ENCODE measurements at places on chromosomes 13 and 19.

GRCh38 chr13:50422181-50423148, 407.2 kb downstream of the KCNRG start:
- DNase-seq: no peak

- no peak for DNase-seq
These were observed 77.9 kb upstream of the KL start for GRCh38 chr13:32938314-32938713.

- DNase-seq: peak; percentile 14
These were observed 1.1 kb upstream of the ACP5 start for GRCh38 chr19:11578258-11579142.

- no peak for DNase-seq
These were observed 870.1 kb downstream of the PCDH9 start for GRCh38 chr13:66359910-66360552.

DNA sequence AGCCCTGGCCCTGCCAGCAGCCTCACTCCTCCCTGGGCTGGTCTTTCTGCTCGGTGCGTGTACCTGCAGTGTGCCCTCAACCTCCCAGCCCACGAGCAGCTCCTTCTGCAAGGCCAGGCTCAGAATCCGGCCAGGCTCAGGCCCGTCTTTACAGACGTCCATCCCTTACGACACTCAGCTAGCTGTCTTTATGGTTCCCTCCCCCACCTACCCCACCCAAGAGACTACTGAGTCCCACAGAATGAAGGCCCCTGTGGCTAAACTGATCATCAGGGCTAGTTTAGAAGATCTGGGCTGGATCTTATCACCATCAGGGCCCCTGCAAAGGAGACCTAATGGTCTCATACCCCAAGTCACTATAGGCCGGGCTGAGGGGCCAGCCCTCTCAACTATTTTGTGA, 10.7 kb downstream of the TMEM150B start:
- no peak for DNase-seq

- DNase-seq: no peak
These were observed 414 bp upstream of the ADAT3 start for GRCh38 chr19:1904860-1905109.

GRCh38 chr19:38233740-38234251, 9.8 kb upstream of the DPF1 start:
- peak; percentile 75 for DNase-seq

- no peak for DNase-seq
These were observed 109.6 kb downstream of the STARD13 start for GRCh38 chr13:33175991-33176390.

- peak; percentile 54 for DNase-seq
These were observed 8.3 kb downstream of the CACTIN start for GRCh38 chr19:3618144-3618810.

- DNase-seq: no peak
These were observed 1147.1 kb upstream of the SPRY2 start for GRCh38 chr13:81488021-81488420.

DNA sequence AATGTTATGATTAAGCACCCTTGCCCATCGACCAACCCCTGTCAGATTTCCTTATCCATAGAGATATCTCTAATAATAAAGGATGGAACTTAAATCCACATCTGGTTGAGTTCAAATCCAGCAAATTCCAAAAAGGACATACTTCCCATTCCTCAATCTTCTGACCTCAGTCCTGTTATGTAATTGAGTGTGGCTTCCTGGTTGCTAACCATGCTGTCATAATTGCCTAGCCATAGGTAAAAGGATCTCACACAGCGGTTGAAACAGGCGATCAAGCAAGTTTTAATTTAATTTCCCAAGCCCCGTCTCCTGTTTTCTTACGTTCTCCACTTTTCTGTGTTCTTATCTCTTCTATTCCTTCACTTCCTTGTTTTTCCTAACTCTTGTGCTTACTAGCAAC, 550.3 kb downstream of the GPC6 start:
- no peak for DNase-seq

- DNase-seq: no peak
These were observed 380.9 kb upstream of the HTR2A start for GRCh38 chr13:47277774-47278173.

DNA sequence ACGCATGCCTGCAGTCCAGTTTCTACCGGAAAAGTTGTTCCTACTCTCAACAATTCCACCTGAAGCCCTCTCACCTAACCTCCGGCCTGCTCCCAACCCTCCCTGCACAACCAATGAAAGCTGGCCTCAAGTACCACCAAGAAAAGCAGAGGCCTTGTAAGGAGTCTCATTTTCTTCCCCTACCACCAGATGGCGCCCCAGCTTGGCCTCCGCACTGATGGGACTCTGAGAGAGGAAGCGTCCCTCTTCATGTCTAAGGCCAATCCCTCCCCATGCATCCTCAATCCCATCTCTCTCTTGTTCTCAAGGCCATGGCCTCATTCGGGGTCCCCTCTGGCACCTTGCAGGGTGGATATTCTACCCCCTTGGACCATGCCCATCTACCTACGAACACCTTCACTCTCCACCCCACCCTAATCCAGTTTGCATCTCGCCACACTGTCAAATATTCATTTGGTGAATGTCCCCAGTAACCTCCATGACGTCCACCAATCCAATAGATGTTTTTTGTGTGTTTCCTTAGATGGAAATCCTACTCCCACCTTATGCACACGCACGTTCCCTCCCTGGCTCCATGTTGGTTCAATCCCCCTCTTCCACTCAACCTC, 412.8 kb downstream of the ZNF536 start:
- DNase-seq: peak; percentile 49

GRCh38 chr19:52600639-52601024, 30.5 kb downstream of the ZNF701 start:
- DNase-seq: peak; percentile 5

- no peak for DNase-seq
These were observed 148.9 kb downstream of the TBC1D4 start for GRCh38 chr13:75333103-75333502.

DNA sequence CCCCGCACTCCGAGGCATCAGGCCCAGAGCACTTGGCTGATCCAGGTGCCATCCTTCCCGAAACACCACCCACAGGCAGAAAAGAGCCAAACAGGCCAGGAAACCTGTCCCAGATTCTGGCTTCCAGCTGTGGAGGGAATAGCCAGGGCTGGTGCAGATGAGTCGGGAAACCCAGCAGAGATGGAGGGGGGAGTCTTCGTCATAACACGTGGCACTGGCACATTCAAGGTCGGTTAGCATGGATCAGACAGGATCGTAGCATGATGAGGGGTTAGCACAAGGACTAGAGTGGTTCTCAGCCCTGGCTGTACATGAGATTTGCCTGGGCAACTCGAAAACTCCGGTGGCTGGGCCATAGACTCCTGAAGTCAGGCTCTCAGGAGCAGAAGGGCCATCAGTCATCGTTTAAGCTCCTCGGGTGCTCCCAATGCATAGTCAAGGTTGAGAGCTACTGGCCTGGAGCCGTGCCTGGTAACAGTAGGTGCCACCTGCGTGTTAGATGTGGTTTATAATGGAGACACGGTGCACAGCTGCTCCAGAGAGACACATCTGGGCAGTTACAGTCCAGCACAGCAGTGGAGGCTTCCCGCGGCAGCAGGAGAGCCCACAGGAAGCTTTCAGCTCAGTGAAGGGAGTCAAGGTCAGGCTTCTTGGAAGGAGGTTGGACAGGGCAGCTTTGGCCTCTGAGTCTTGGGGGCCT, 6.3 kb downstream of the CYTH2 start:
- no peak for DNase-seq

DNA sequence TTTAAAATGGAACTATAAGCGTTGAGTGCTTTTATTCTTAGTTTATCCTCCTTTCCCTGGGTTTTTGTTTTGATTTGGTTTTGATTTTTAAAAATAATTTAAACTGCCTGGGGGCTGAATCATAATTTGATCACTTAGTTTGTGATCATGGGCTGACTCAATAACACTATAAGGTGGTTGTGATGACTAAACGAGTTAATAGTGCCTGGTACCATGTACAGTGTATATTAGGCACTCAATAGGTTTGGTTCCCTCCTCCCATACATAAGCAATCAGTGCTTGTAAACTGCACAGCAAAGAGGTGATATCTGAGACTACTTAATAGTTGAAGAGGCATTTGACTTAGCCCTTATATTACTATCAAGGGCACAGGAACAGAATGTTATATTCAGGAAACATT, 200.9 kb upstream of the RFC3 start:
- DNase-seq: no peak

DNA sequence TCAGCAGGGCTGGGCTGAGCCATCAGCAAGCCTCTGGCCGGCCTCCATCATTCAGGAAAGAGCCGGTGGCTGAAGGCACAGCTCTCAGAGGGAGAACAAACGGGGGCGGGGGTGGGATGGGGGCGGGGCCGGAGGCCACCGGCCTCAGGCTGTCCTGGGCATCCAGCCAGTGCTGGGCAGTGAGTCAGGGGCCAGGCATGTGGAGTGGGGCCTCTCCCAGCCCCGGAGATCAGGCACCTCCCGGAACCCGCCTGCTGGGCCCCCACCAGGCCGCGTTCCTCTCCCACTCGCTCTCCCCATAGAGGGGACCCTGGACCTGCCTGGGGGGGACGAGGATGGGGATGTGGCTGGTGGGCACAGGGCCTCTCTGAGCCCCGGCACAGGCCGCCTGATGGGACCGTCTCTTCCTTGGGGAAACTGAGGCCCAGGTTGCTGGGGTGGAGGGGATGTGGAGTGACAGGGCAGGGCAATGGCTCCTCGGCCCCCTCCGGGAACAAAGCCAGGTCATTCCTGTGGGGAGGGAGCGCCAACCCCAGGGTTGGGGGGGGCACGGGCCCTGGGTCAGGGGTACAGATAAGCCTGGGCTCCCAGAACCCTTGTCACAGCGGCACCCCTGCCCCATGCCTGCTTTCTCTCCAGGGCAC, 12.9 kb downstream of the SPC24 start:
- DNase-seq: no peak

- DNase-seq: no peak
These were observed 18.4 kb downstream of the GNA11 start for GRCh38 chr19:3112375-3113099.

DNA sequence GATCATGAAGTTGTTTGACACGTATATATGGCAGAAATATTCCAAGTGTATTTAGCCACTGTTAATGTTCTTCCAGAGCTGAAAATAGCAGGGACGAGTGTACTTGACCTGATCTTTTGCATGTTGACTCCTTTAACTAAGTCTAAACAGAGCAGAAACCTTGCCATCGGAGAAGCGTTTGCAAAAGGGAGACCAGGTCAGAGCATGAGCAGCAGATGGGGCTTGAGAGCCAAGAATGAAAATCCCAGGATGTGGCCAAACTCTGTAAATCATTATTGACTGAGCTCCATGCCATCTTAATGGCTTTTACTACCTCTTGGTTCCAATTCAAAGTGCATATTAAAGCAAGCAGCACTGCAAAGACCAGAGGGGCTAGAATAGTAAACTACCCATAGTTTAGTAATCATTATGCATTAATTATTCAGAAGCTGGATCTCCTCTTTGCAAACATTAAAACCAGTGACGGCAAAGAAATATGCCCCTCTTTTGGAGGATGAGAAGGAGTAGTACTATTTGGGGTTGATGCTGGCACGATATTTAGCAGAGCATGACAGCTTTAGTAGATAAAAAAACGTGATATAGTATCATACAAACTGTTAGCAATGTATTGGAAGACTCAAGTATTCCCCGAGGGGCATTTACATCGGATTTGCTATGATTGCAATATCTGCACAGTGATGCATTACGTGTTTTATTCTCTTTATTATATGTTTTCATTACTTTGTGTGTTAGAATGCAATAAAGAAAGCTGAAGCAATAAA, 55.7 kb downstream of the FAM216B start:
- DNase-seq: no peak

Data from activated T-cell treated with anti-CD3 and anti-CD28 coated beads, Interleukin-2, amount 50 U/mL, for 4 hours (primary cell).